Sciatic nerve (tissue), 2 donors: ENCODE measurements at places on chromosomes 6 and 20. TPM values are rescaled to one million over a fixed set of nuclear protein-coding genes. Genes with fewer than 3 reads are reported as not detected.

The SLC17A3 gene
- not detected for total RNA-seq

The PARD6B gene
- total RNA-seq: 5.7 TPM

DNA sequence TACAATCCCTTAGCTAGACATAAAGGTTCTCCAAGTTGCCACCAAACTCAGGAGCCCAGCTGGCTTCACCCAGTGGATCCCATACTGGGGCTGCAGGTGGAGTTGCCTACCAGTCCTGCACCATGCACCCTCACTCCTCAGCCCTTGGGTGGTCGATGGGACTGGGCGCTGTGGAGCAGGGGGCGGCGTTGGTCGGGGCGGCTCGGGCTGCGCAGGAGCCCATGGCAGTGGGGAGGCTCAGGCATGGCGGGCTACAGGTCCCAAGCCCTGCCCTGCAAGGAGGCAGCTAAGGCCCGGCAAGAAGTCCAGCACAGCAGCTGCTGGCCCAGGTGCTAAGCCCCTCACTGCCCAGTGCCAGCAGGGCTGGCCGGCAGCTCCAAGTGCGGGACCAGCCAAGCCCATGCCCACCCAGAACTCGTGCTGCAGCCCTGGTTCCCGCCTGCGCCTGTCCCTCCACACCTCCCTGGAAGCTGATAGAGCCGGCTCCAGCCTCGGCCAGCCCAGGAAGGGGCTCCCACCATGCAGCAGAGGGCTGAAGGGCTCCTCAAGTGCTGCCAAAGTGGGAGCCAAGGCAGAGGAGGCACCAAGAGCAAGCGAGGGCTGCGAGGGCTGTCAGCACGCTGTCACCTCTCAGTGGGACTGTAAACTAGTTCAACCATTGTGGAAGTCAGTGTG, 912.1 kb downstream of the PHF3 start:
- no peak for DNase-seq

DNA sequence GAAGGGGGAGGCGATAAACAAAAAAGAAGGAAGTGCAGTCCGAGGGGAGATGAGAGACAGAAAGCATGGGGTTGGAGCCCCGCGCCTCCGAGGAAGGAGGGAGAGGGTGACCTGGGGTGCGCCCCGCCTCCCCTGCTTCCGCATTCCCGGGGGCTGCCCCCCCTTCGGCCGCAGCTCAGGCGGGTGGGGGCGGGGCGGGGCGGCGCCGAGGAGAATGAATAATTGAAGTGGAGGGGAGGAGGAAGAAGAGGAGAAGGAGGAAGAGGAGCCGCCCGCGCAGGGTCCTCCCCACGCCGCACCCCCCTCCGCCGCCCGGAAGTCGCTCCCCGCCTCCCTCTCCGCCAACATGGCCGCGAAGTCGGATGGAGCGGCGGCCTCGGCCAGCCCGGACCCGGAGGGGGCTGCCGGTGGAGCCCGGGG, at the start of gene XKR7:
XKR7 (plus strand) TSS at position 322 of the 420 bp plus-strand sequence; CDS start at position 347, 25 bp downstream.
- no peak for DNase-seq

DNA sequence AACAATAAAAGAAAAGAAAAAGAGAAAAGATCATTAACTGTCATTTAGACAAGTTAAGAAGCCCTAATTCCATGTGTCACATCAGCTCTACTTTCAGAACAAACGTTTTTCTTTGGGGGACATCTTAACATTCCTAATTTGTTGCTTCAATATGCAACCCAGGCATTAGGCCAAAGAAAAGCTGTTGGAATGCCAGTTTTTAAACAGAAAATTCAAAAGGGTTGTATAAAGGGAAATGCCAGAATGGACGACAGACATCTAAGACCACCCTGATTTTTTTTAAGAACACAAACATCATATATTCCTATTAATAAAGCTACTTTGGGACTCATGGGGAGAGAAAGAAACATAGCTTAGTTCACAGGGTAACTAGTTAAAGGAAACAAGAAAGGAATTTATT, 315.0 kb downstream of the GMDS start:
- DNase-seq: no peak

GRCh38 chr6:5619249-5619648, 357.9 kb downstream of the FARS2 start:
- no peak for DNase-seq

DNA sequence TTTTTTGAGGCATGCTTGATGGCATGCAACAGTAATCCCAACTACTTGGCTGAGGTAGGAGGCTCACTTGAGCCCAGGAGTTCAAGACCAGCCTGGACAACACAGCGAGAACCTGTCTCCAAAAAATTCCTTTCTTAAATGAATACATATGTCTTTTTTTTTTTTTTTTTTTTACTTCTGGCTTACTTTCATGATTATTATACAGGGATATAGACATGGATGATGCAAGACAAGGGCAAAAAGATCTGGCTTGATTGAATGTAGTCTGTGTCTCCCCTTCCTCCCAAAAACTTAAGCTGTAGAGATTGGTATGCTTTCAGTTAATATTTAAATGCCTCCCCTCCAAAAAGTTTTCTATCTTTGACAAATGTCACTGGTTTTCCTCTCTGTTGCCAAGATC, 7.6 kb downstream of the SNX3 start:
- DNase-seq: no peak
